ENCODE measurements at places on chromosomes 2 and 18. TPM values are rescaled to one million over a fixed set of nuclear protein-coding genes. Genes with fewer than 3 reads are reported as not detected.

The SCN2A gene
- total RNA-seq, result 0.54 TPM

- no peak for DNase-seq
Measured at GRCh38 chr2:173417341-173417740, 62.7 kb downstream of the CDCA7 start.

The NEU4 gene
- total RNA-seq, result 73.3 TPM

The NPAS2 gene
- total RNA-seq, result 95.1 TPM

GRCh38 chr18:41714872-41715271, 240.2 kb upstream of the PIK3C3 start:
- DNase-seq, result no peak

DNA sequence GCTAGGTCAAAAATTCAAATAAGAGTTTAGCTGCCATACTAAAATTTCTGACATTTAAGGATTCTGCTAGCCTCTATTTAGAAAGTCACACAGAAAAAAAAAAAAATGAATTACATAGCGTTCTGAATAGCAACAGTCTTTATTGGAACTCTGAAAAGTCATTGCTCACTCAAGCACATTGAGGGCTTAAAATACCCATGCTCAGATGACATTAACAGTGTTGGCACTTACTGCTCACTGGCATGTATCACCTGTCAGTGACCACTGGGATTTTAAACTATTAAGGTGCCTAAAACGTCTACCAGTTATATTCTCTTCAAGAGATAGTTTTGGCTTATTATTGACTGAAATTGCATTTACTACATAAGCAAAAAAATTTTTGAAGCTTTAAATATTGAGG, 468.0 kb upstream of the SPHKAP start:
- no peak for DNase-seq

DNA sequence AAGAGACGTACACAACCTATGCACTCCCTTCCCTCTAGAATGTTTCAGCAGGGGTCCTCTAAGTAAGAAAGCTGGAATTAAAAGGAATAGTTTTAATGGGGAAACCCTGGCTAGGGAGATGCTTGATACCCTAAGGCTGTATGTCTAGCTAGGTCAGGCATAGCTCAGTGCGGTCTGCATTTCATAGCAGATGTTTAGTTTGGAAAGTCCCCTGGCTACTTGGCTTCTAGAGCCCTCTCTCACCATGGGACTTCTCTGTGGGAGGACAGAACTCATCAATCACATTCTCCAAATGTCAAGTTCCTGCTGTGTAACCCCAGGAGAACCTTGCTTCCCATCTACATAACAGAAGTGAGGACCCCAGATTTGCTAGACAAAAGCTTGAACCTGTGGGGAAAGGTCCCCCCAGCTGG, 24.1 kb upstream of the ANXA4 start:
- no peak for DNase-seq

The ANKRD23 gene
- 10.3 TPM for total RNA-seq

GRCh38 chr18:42743373-42744138, 371.9 kb downstream of the RIT2 start:
- no peak for DNase-seq

The DGKD gene
- total RNA-seq, result 78.6 TPM

DNA sequence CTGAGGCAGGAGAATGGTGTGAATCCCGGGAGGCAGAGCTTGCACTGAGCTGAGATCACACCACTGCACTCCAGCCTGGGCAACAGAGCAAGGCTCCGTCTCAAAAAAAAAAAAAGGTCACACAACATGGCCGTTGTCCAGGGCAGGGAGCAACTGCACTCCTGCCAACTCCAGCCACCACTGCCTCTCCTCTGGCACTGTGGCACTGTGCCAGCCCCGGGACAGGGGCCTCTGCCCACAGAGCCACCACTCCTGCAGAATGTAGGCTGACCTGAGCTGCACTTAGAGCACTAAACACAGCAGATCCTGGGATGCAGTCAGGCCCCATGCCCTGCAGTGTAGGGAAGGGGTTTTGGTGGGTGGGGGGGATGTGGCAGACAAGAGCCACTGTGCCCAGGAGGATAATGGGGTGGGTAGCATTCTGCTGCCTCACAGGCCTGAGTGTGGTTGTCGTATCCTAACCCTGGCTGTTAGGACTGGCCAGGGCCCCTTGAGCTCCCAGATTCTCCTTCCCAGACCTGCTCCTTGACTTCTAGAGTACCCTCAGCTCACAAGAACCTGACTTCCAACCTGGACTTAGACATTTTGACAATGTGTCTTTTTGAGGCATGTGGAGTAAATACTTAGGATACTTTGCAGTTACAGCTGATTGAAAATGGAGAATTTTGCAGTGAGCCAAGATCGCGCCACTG, 69.4 kb upstream of the SH3RF3 start:
- no peak for DNase-seq

DNA sequence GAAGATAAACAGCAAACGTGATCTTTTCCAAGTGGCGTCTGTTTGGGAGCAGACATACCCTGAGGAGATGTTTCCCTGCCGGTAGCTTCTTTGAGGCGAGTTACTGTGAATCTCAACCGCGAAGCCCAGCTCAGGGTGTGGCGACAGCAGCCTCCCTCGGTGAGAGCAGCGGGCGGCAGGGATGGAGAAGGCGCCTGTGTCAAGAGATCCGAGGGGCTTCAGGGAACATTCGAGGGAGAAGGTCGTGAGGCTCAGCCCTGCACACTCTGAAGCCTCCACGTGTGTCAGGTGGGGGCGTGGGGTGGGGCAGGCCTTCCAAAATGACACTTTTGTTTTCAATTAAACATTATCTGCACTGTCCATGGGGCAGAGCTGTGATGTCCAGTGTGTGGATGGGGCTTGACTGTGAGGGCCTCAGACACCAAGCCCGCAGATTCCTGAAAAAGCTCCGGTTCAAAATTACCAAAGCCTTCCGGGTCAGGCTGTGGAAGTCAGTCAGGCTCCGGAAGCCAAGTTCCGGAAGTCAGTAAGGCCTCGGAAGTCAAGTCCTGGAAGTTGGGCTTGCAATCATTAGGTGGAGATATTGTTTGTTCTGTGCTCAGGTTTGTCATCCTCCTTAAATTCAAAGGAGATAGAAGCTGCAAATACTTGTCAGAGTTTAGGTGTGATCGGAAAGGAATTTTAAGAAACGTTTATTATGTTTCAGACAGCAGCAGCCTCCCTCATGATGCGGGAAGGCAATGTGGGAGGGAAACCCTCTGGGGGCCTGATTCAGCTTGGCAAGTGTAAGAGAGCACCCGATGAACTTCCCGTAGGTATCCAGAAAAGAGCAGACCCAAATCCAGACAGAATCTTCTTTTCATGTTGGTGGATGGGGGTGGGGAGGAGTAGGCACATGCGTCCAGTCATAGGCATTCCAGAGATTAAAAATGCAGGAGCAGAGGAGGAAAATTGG, 20.7 kb downstream of the SMIM21 start:
- DNase-seq, result no peak

- no peak for DNase-seq
Measured at GRCh38 chr18:39399662-39400061, 1834.1 kb upstream of the CELF4 start.

DNA sequence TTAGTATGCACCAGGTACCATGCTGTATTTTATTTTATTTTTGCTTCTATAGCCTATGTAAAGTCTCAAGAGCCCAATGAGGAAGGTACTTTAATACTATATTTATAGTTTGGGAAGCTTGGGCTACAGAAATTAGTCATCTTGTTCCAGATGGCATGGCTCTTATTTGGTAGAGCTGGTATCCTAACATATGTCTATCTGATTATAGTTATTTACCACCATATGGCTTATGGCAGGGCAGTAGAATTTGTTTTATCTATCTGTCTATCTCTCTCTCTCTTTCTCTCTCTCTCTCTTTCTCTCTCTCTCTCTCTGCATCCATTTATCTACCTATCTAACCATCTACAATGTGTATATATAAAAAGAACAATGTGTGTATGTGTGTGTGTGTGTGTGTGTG, 1293.7 kb upstream of the SLC39A10 start:
- no peak for DNase-seq

DNA sequence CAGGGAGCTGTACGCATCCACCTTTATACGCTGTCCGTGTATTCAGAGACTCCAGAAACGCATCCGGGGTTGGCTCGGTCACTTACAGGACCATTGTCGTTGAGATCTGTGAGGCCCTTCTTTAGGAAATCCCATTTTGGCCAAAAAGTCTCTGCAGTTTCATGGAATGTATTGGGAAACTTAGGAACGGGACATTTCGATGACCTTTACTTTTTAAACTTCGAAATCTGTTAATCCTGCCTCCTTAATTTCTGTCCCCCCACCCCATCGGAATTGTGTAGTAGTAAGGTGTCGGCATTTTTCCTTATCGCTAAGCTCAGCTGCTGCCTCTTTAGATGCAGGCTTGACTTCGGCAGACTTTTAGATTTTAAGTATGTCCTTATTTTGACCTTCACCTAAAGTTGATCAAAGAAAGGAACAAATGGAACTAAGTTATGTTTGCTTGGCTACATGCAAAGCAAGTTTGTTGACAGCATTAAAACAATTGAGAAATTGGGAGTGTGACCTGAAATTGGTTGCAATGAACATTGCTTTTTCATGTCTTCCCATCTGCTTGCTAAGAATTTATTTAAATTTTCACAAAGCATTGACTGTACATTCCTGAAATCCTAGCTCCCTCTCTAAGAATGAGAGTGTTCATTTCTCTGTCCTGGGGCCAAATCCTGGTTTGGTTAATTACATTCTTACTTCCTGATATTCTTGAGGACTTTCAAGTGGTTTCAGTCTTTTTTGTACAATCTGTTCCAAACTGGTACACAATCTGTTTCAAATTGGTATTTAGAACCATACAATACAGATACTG, 884 bp upstream of the RAPH1 start:
- DNase-seq, result no peak

GRCh38 chr2:180050246-180050645, 43.1 kb upstream of the CWC22 start:
- no peak for DNase-seq

- DNase-seq, result no peak
Measured at GRCh38 chr2:219681694-219682300, 54.4 kb downstream of the SLC4A3 start.

GRCh38 chr2:50223643-50224042, 808.3 kb downstream of the NRXN1 start:
- DNase-seq, result no peak

DNA sequence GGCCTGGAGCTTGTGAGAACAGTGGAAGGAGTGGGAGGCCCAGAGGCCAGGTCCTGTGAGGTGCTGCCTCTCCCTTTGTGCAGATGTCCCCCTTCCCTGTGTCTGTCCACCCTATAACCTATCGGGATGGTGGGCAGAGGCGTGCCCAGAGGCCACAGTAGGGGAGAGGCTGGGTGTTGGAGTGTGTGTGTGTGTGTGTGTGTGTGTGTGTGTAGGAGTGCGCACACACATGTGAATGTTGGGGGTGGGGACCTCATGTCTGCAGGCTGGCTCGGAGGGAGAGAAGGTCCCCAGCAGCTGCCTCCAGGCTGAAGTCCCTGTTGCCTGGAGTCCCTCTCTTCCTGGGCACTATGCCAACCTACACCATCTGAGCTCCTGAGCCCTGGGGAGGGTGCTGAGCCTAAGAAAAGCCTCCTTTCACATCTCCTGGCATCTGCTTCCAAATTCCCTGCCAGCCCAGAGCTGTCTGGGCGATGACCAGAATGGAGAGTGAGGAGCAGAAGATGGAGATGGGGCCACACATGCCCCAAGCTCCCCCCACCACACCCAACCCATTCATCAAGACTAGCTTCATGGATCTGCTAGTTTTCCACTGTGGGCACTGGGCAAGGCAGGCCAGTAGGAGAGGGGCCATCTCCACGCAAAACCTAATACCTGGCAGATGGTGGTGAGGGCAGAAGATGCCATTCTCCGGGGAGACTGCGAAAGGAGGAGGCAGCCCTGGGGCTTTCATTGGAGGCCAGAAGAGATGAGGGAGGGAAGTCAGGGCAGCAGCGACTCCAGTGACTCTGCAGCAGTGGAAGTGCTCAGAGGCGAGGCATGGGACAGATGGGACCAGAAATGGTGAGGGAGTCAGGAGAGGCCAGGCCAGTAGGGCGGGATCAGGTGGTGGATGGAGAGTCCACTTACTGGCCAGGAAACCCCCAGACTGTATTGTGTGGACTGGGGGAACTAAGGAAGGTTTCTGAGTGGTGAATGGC, 20.3 kb downstream of the KCNK3 start:
- no peak for DNase-seq

DNA sequence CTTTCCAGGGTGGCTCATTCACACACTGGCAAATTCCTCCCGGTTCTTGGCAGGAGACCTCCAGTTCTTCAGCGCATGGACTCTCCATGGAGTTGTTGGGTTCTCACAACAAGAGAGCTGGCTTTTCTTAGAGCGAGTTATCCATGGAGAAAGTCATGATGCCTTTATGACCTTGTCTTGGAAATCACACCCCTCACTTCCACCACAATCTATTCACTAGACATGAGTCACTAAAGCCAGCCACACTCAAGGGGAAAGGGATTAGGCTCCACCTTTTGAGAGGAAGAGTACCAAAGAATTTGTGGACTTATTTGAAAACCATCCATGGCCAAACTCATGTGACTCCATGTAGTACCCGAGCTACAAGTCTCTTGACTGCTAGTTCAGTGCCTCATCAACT, 160.5 kb downstream of the SETBP1 start:
- no peak for DNase-seq

The PAIP2B gene
- total RNA-seq, result 1.9 TPM

GRCh38 chr2:98867539-98868309, 68.3 kb downstream of the CRACDL start:
- no peak for DNase-seq

DNA sequence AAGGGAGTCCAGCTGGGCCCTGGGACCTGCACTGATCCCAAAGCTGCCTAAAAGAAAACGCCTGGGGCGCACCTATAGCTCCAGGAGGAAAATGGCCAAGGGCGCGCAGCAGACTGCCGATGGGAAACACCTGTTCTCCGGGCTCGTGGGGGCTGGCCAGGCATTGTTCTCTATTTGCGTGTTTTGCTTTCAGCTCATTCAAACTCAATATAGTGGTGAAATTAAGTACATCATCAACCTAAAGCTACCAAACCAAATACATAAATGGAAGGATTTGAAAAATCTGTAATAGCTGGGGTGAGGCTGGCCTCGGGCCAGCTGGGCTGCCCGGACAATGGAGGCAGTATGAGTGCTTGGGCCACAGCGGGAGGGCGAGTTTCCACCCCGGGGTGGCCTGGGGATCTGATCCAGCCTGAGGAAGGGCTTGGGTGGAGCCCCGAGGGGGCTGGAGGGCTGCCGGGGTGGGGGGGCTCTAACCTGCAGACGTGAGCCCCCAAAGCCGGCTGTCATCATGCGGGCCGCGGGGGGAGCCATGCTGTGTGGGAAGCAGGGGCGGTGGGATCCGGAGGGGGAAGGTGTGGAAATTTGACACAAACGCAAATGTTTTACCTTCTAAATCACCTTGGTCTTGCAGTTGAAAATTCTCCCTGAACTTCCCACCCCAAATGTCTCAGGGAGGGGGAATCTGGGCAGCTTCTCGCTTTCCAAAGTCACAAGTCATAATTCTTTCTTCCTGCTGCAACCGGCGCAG, 77.6 kb downstream of the ASB1 start:
- no peak for DNase-seq
